ENCODE measurements at places on chromosomes 5 and 9. TPM values are rescaled to one million over a fixed set of nuclear protein-coding genes. Genes with fewer than 3 reads are reported as not detected.

Gene PAEP
- total RNA-seq = not detected

Gene CAMSAP1
- 18.7 TPM for total RNA-seq

Gene EPB41L4B
- total RNA-seq = 0.45 TPM

Gene PCDHA4
- under 0.01 TPM for total RNA-seq

Gene ENG
- total RNA-seq = 48.9 TPM

Gene TCOF1
- total RNA-seq = 37.2 TPM

Gene IER5L
- 53.5 TPM for total RNA-seq

Gene SHOC1
- under 0.01 TPM for total RNA-seq

Gene SLC34A1
- not detected for total RNA-seq

Gene OTP
- not detected for total RNA-seq

Gene SET
- total RNA-seq = 270 TPM

Gene ZDHHC12
- 88.4 TPM for total RNA-seq

Gene ADAMTS6
- 19.3 TPM for total RNA-seq

Gene HTR4
- not detected for total RNA-seq

Gene C9orf50
- 0.50 TPM for total RNA-seq

Gene IFNB1
- total RNA-seq = not detected

Gene FSTL4
- total RNA-seq = not detected

All from bronchus fibroblast of lung (primary cell).